ENCODE measurements at places on chromosomes 7 and 10.

DNA sequence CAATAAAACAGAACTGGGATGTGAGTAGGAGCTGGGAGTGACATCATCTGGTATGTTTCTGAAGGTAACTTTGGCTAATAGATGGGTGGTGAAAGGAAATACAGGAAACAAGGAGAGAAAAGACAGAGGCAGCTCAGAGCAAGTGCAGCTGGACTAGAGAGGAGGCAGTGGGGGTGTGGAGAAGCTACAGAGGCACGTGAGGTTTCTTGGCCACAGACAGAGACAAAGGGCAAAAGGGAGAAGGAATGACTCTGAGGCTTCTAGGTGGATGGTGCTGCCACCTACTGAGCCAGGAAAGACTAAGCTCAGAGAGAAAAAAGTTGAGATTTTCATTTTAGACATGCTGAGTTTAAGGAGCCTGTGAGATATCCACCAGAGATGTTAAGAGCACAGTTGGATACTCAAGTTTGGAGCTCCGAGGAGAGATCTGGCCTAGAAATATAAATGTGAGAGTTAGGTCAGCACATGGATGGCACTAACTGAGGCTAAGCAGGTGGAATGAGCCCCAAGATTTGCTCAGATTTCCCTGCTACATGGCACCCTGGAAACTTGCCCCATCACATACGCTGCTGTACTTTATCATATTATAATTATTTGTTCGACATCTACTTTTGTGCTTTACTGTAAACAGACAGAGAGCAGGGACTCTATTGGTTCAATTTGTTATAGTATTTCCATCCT, 293.0 kb upstream of the IMMP2L start:
- DNase-seq, result no peak

- no peak for DNase-seq
Observed at GRCh38 chr7:158771-159170, 33.6 kb upstream of the FAM20C start.

DNA sequence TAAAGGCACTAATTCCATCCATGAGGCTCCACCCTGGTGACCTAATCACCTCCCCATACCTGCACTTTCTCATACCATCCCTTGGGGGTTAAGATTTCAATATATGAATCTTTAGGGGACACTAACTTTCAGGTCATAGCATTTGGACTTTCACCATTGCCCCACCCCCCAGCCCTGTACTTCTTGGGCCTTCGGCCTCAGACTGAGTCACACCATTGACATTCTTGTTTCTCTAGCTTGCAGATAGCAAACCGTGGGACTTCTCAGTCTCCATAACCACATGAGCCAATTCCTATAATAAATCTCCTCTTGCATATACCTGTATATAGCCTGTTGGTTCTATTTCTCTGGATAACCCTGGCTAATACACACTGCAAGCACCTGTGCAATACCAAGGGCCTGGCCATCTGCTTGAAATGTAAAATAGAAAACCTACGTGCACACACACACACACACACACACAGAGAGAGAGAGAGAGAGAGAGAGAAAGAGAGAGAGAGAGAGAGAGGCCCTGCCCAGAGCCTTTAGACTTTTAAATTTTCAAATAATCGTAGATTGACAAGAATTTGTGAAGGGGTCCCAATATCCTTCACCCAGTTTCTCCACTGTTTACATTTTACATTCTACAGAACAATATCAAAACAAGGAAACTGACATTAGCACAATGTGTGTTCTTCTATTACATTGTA, 25.3 kb downstream of the ANXA8 start:
- no peak for DNase-seq

- no peak for DNase-seq
Observed at GRCh38 chr7:1523844-1524243, 6.7 kb upstream of the MAFK start.

DNA sequence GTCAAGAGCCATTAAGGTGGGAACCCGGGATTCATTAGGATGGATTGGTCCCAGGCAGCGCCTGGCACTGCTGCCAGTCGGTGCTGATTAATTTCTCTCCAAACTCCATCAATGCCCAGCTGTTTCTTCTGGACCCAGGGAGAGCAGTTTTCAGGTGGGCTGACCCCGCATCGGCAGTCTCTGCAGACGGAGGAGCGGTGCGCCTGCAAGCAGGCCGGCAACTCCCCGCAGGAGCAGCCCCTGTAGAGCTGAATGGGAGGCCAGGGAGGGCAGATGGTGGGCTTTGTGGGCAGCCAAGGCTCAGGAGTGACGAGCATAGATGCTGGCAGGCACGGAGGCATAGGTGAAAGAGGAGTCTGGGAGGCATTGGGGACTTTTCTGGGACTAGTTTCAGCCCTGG, 56.5 kb downstream of the CDH23 start:
- no peak for DNase-seq

- no peak for DNase-seq
Observed at GRCh38 chr7:156725936-156726335, 85.4 kb downstream of the RNF32 start.

DNA sequence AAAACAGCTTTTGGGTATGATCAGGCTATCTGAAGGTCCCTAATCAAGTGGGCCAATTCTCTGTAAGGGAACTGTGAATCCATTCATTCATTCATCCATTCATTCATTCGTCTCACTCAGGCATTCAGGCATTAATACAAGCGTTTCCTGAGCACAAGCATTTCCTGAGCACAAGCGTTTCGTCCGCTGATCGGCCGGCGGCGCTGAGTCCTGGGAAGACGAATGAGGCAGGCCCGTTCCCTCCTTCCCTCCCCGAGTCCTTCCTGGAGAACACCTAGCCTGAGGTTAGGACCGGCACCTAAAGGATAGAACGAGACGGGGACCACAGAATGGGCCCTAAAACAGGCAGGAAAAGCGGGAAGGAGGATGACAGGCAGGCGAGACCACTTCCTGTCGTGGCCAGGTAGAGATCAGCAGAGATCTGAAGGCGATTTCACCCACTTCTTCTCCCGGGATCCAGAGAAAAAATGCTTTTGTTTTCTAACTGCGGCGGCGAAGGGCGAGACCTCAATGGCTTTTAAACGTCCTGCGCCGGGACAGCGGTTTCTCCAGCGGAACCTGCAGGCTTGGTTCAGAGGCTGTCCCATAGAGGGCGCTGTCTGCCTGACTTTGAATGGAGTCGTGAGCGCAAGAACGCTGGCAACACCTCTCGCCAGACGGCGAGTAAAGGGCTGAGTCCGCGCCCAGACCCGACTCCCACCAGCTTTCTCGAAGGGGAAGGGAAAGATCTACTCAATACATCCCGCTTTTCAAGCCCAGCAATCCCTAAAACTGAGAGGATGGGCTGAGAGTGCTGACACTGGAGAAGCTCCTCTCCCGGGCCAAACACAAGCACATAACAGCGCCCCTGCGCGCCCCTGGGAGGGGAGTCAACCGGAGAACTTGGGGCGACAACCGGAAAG, 2.9 kb upstream of the HMX3 start:
- peak; percentile 90 for DNase-seq

- no peak for DNase-seq
Observed at GRCh38 chr10:95697429-95697828, 3.7 kb upstream of the TCTN3 start.

DNA sequence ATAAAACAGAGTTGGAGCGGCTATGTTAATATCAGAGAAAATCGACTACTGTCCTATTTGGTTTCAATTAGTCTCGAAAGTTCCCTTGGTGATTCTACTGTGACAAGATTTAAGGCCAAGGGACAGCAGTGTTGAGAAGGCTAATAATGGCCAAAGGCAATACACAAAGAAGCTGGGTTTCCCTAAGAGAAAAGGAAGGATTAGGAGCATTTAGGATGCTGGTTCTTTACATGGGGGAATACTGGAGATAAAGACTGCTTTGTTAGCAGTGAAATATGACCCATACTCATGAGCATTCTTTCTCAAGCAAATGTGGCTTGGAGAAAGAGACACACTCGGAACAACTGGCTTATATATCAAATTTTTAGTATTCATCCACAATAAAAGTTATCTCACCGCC, 32.2 kb downstream of the IQUB start:
- DNase-seq, result no peak

GRCh38 chr7:112981966-112982365, 104.7 kb downstream of the GPR85 start:
- DNase-seq, result no peak

- no peak for DNase-seq
Observed at GRCh38 chr10:4847561-4848355, 21.8 kb downstream of the AKR1E2 start.

DNA sequence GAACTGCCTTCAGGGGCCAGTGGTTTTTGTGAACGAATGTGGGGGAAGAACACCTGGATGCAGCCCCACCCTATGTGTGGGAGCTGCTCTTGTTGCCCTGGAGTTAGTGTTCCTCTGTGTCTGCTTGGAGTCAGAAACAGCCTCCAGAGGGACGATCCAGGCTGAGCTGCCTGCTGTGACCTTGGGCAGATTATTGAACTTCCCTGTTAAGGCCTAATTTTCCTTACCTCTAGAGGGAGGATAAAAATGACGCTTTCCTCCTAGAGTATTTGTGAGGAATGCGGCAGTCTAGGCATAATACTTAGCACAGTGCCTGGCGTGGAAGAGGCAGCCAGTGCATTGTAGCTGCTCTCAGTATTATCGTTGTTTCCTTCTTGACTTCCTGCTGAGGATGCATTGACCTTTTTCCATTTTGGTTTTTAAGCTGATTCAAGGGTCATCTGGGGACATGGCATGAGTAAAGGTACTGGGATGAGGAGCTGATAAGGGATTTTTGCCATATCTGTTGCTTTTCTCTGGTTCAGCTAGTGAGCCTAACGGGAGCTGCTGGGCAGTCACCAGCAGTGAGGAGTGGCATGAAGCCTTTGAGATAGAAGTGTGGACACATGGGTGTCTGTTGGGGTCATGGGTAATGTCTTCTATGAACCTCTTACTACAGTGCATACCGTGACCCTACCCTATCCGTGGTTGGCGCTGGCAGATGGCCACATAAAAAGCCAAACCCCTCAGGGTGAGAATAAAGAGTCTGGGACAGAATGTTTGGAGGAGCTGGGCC, 6.4 kb downstream of the ZFYVE27 start:
- DNase-seq, result no peak

DNA sequence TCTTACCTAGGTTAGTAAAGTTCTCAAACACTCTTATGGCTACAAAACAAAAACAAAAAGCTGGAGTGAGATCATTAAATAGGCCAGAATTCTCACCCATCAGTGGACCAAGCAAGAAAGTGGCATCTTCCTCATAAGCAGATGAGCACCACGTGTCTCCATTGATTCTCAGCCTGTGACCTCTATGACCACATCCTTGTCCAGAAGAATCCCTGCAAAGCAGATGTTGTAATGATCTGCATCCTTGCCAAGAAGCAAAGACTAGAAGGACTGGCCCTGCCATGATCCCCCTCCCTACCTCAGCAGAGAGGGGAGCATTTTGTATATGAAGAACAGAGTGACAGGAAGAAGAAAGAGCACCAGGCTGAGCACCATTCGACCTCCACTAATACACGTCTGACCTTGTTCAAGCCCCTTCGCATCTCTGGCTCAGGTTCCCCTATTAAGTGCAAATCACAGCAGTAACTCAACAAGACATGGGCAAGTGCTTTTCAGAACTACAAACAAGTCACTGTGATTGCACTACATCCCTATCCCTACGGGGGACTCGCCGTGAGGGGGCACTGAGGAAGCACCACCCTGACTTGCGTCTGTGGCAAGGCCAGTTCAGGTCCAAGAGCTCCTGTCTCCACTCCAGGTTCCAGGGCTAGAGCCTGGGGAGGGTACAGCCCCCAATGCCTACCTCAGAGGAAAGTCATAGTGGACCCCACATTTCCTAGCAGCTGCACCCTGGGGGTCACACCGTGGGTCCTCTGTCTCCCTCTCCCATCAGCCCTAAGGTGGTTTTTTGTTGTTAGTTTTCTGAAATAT, 22.2 kb upstream of the RASSF4 start:
- no peak for DNase-seq

DNA sequence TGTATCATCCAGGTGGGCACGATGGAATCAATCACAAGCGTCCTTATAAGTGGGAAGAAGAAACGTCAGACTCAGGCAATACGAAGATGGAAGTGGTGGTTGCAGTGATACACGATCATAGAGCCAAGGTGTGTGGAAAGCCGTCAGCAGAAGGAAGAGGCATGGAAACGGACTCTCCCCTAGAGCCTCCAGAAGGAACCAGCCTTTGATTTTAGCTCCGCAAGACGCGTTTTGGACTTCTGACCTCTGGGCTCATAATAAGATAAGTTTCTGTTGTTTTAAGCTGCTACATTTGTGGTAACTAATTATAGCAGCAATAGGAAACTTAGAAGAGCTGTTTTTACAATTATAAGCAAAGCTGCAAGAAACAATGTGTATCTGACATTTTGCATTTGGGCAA, 14.8 kb downstream of the FANK1 start:
- DNase-seq, result no peak

DNA sequence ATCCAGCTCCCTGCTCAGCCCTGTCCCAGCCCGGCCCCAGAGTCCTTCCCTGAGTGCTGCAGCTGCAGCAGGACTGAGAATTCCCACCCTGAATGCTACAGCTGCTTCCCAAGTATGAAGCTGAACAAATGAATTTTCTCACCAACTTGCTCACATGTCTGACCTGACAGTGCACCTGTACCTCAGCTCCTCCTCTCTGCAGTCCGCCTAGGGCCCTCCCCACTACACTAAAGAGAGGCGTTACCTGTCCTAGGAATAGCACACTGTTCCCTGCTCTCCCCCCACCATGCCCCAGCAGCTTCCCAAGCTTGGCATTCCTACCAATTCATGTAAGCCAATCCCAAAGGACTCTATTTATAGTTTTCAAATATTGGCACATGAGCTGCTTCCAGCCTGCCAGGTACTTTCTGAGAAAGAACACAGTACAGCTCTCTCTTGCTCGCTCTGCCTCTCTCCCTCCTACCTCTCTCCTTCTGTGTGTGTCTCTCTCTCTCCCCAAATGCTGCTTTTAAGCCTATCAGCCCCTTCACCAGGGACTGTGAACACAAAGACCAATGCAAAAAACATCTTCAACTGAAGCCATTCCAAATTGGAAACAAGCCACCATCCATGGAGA, 400.1 kb downstream of the TNS3 start:
- DNase-seq, result no peak

DNA sequence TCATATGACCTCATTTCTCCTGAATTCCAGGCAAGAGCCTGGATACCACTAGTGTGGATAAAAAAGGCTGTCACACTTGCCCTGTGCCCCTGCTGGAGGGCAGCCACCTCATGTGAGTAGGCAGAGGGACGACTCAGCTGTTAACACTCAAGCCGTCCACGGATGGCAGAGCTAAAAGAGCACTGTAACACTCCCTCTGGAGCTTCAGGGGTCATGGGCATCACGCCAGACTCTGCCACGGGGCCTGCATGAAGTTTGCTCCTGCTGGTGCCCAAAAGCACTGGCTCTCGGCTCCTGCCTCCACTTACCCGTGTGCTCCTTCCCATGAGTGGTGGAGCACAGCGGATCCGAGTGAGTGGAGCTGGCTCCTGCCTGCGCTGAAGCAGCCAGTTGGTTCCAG, 919.8 kb upstream of the C7orf33 start:
- no peak for DNase-seq

- DNase-seq, result no peak
Observed at GRCh38 chr10:69382382-69383117, 34.2 kb downstream of the TACR2 start.

- DNase-seq, result no peak
Observed at GRCh38 chr10:107814865-107815487, 650.5 kb upstream of the SORCS1 start.

GRCh38 chr7:100719523-100720278, 567 bp upstream of the EPO start:
- DNase-seq, result no peak

GRCh38 chr7:11133436-11133959, 159.8 kb downstream of the PHF14 start:
- DNase-seq, result no peak
